ENCODE measurements at places on chromosomes 3 and 15. TPM values are rescaled to one million over a fixed set of nuclear protein-coding genes. Genes with fewer than 3 reads are reported as not detected.

Gene CLDN16
- total RNA-seq: not detected

Gene SPINK8
- not detected for total RNA-seq

Gene SGO1
- 29.7 TPM for total RNA-seq

Gene ANKUB1
- not detected for total RNA-seq

Gene MAPKAPK3
- total RNA-seq: 159 TPM

Measured in T-helper 2 cell treated with Interferon-gamma antibody and Interleukin-4, amounts not matched to agents 100 ng/mL and 5 ng/mL, for 36 hours (primary cell).